ENCODE measurements at places on chromosomes 16 and 17.

DNA sequence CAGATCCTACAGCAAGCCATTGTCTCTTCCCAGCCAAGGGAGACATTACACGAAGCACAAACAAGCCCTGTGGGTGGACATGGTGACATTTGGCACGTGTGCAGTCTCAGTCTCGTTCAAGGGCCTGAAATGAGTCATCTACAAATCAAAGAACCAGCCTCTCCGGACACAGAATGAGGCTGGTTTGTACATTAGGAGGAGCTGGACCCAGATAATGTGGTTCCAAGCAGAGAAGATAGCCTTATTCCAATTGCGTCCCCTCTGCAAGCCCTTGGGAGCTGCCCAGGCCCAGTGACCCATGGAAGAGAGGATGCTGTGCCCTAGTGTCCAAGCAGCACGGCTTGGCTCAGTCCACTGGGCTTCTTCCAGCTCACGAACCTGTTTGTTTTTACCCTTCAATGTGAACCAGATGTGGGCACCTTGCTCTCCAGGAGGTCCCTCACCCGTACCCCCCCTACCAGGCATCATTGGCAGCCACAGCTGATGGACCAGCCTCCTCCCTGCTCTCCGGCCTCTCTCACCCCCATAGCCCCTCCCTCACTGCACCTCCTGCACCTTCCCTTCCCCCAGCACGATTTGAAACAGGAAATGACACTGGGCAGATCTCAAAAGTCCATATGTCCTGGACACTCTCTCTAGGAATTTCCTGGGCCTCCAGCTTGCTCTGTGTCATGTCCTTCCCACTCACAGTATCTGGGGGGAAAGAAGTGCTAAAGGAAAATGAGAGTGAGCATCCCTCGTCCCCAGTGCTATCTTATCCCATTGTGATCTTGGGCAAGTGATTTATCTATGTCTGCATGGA is 26.2 kb downstream of the KPNA2 start:
- no peak for DNase-seq

GRCh38 chr17:82226809-82227628 is 1.8 kb upstream of the SLC16A3 start:
- DNase-seq = no peak

- DNase-seq = no peak
Measured at GRCh38 chr17:54860617-54861470, 39.8 kb upstream of the TOM1L1 start.

DNA sequence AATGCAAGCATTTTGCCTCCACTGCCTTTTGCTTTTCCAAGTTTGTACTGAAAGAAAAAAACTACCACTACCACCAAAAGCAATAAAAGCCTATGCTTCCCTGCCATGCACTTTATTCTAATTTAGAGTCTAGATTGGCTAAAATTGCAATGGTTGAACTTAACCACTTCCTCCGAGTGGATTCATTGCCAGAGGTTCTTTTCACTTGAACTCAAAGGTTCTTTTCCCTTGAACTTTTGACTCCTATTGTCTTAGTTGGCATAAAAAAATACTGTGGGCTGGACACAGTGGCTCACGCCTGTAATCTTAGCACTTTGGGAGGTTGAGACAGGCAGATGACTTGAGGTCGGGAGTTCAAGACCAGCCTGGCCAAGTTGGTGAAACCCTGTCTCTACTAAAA is 319.8 kb upstream of the GOT2 start:
- DNase-seq = no peak

- no peak for DNase-seq
Measured at GRCh38 chr17:20562587-20562986, 16.9 kb upstream of the CDRT15L2 start.

GRCh38 chr17:79714176-79715097 is 16.3 kb upstream of the ENPP7 start:
- DNase-seq = no peak

DNA sequence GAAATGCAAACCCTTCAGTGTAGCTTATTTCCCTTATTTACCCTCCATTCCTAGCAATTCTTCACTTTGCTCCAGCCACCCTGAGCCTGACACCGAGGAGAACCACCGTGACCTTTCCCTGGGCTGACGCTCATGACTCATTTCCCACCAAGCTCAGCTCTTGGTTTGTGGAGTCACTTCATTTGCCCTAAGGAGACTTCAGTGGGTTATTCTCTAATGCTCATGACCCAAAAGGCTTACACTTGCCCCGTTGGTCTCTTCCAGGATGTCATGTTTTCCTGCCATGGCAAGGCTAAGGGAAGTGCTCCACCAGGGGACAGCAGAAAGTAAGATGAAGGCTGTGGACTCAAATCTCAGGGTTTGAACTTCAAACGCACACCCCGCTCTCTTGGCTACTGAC is 161.0 kb downstream of the CBLN1 start:
- no peak for DNase-seq

GRCh38 chr17:17512866-17513265 is 16.7 kb upstream of the RASD1 start:
- no peak for DNase-seq

- no peak for DNase-seq
Measured at GRCh38 chr16:14248791-14249190, 177.7 kb downstream of the MRTFB start.

- DNase-seq = no peak
Measured at GRCh38 chr17:79623786-79624717, 13.2 kb upstream of the RBFOX3 start.

DNA sequence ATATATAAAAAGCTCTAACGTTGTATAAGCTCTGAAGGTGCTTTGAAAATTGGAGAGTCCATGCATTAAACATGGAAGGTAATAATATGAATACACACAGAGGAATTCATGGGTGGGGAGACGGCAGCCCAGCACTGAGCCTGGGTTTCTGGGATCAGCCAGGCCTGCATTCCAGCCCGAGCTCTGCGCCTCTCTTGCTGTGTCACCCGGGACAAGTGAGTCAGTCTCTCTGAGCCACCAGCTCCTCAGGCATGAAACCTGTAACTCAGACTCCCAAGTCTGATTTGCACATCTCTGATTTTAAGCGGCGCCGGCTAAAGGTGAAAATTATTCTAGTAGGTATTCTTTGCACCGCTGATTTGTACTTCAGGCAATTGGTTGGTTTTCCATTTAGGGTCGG is 238.8 kb downstream of the MRTFB start:
- DNase-seq = no peak

- DNase-seq = no peak
Measured at GRCh38 chr17:77928519-77929179, 29.9 kb upstream of the TNRC6C start.

DNA sequence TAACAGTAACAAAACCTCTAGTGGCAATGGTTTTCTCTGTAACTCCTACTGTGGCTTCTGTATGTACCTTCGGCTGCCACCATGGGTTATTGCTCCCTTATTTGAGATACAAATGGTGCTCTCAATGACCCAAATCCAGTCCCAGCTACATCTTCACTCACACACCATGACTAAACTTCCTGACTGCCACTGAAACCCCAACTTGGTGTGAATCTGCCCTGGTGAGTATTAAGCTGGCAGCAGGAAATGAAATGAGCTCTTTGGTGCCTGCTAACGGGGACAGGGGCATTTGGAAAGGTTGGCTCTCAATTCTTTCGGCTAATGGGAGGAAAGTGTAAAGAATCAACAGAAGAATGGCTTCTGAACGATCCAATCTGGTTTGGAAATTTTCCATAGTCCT is 7.5 kb upstream of the SLC35B1 start:
- DNase-seq = no peak

- no peak for DNase-seq
Measured at GRCh38 chr17:49795372-49795771, 6.9 kb downstream of the KAT7 start.

DNA sequence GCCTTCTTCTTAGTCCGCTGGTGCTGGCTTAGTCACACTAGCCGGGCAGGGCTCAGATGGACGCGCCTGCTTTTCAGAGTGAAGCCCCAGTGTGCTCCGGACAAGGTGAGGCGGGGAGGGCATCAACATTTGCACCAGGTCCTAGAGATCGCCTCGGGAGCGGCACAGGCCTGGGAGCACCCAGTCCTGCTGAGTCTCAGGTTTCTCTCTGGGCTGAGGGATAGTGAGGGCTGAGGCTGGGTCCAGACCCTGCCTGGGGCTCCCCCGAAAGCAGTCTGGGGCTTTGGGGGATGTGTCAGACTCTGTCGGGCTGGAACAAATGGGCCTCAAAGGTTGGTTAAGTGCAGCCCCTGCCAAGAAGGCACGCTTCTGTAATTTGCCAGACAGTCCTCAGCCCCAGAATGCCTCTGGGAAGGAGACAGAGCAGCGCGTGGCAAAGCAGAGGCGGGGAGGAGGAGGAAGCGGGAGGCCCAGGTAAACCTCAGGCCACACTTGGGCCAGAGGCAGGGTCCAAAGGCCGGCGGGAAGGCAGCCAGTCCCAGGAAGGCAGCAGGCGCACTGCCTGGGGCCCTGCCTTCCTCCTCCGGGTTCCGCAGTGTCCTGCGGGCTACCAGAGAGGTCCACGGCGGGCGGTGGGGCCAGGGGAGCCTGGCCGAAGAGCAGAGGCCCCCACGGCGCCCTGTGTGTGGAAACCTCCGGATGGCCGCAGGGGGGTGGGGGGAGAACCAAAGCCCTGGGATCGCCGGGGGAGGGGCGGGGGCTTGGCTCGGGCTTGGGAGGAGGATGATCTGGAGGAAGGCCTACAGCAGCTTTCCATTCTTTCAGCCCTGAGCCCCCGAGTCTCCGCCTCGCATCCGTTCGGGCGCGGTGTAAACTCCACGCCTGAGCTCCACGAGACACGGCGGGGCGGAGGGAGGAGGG is 39.5 kb upstream of the ATP2A3 start:
- DNase-seq = no peak

DNA sequence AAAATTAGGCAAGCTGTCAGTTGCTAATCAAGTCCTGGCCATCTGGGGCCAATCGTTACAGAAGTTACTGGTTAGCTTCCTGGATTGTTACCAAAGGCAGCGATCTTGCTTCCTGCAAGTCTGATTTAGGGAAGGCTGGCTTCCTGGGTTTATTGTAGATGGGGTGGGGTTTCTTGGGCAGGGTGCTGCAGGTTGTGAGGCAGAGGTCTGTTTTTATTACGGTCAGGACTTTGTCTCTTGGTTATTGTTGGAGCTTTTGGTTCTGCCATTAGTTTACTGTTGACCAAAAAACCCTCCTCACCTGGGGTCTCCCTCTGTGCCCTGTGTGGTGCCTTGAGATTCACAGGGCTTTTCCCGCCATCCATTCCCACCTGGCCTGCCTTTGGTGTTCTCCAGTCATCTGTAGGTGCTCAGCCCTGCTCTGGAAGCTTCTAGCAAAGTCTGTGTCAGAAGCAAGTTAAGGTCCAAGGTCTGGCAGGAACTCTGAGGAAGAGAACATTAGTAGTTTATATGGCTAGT is 36.9 kb downstream of the SLC47A1 start:
- no peak for DNase-seq

DNA sequence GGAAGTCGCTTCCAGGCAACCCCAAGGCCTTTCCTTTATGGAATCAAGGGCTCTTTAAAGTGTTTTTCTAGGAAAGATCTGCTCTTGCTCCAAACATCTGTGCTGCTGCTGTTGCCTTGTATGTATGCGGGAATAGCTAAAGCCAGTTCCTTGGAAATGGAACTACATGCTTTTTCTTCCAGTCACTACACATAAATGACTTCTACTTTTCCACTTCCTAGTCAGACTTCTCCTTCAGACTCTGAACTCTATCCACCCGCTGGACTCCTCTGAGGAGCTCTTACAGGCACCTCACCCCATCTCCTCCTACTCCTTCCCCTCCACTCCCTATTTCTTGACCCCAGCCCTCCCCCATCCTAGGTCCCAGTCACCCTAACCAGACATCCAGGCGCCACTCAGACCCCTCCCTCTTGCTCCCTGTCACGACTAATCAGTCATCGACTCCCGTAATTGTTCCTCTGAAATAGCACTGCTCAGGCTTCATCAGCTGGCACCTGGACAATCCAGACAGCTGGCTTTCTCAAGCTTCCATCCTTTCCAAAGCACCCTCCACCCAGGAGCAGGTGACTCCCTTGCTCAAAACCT is 15.0 kb upstream of the PEMT start:
- no peak for DNase-seq

- DNase-seq = peak; percentile 80
Measured at GRCh38 chr17:57995076-57995956, 7.3 kb upstream of the VEZF1 start.

- DNase-seq = no peak
Measured at GRCh38 chr16:1257561-1258224, 1.8 kb downstream of the TPSD1 start.

DNA sequence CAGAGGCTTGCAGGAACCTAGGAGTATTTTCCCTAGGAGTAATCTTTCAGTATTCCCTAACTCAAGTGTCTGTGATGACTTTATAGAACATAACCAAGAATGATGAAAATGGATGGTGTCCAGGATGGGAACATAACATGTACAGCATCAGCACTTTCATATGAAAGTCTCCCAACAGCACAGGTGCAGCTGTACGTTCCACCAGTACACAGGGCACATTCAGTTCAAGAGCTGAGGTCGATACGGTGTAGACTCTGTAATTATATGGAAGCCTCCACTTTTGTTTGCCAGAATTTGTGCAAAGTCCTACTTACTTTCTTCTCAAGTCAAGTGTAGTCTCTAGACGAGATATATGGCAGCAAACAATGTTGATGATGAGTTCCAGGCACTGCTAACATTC is 46.2 kb upstream of the CRYM start:
- DNase-seq = no peak

DNA sequence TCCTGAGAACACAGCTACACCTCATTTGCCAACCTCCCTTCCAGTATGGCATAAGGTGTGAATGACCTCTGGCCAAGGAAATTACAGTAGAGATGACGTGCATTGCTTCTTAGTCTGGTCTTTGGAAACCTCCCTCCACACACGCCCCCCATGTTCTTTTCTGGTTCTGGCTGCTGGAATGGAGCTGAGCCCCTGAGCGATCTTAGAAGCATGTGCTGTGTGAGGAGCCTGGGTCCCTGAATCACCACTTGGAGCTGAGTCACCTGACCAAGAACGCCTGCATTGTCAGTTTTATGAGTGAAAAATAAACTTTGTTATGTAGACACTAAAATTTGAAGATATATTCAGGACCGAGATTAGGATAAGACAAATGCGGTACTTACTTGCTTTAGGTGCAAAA is 51.4 kb downstream of the HS3ST3A1 start:
- no peak for DNase-seq

DNA sequence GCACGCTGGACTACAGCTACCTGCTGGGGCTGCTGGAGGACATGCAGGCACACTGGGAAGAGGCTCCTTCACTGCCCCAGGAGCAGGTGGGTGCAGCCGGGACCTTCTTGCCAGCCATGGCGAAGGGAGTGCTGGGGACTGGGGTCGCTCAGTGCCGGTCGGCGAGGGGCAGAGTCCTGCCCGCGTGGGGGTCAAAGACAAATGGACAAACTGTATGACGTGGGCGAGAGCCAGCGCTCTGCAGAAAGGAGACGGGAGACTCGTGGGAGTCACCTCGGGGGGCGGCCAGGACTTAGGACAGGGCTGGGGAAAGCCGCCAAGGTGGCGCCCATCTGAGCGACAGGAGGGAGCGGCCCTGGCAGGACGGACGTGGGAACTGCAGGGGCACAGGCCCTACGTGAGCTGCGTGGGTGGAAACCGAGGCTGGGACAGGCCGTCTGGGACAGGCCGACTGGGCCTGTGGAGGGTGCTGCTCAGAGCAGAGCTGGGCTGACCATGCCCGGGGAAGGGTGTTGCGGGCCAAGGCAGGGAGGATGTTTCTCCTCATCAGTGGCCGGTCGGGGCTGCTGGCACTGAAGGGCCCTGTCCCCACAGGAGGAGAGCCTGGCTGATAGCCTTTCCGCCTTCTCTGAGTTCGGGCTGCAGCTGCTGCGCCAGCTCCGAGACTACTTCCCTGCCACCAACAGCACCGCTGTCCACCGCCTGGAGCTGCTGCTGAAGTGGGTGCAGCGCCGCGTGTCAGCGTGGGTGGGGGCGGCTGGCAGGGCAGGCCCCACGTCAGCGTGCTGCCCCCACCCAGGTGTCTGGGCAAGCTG is 8.0 kb downstream of the TSR3 start:
- no peak for DNase-seq

Data from NCI-H774 (cell line).